Stimulated activated CD4-positive, alpha-beta T cell treated with anti-CD3 and anti-CD28 coated beads, Interleukin-2, amount 100 ng/mL, for 24 hours (primary cell): ENCODE measurements at places on chromosomes 3 and 15.

GRCh38 chr3:32821686-32822296 lies 4.0 kb downstream of the TRIM71 start:
- no peak for DNase-seq

- no peak for DNase-seq
Observed at GRCh38 chr15:34365091-34365825, 1.7 kb downstream of the LPCAT4 start.

- no peak for DNase-seq
Observed at GRCh38 chr3:58633157-58633865, 33.3 kb downstream of the FAM3D start.

- no peak for DNase-seq
Observed at GRCh38 chr3:104137116-104137515, 1229.6 kb upstream of the ALCAM start.

DNA sequence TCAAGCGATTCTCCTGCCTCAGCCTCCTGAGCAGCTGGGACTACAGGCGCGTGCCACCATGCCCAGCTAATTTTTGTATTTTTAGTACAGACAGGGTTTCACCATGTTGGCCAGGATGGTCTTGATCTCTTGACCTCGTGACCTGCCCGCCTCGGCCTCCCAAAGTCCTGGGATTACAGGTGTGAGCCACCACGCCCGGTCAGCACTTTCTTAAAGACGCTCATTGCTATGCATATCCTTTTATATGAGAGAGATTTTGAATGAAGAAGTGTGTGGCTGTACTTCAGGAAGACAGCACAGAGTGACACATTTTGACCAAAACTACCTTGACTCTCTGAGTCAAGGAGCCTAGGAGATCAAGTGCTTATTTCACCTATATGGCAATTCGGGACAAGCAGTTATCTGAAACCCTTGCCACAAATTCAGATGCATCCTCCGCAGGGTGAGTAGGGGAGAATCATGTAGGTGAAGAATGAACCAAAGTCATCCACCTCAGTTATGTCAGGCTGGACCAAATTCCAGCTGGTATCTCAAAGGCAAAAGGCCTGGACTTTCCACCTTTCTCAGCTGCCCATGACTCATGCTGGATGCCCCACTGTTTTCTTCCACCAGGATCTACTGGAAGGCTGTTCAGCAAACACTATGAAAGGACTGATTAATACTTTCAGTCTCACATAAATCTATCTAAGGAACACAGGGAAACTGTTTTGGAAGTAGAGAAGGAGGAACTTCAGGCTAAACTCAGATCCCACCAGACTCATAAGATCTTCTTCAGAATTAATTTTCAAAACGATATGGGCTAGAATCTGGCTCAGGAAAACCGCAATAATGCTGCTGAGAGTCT lies 31.9 kb downstream of the SUSD5 start:
- DNase-seq: no peak

DNA sequence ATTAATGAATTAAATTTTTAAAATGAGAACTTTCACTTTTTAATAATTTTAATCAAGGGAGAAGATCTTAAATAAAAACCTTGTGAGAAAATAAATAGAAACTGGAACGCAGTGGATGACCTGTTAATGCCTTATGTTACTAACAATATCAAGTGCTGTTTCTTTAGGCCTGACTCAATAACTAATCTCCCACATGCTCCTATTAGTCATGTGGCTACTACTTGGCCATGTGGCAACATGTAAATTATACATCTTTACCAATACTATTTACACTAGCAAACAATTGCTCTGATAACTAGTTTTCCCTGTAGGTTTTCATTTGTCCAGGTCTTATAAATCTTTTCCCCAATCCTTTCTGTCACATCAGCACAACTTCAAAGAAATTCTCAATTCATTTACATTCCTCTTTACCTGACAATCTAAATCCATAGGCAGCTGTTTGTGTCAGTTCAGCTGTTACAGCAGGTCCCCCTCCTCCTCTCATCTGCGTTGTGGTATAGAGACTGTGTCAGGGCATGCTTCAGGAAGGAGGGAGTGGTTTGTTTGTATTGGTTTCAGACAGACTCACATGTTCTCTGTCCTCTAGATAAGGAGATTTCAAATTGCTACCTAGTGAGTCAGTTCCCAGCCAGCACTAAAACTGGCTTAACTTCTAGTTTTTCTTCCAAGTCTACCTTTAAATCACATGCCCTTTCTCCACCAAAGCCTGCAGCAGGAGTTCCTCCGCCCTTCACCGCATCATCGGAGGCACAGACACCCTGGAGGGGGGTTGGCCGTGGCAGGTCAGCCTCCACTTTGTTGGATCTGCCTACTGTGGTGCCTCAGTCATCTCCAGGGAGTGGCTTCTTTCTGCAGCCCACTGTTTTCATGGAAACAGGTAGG lies 11.3 kb upstream of the C3orf52 start:
- no peak for DNase-seq

DNA sequence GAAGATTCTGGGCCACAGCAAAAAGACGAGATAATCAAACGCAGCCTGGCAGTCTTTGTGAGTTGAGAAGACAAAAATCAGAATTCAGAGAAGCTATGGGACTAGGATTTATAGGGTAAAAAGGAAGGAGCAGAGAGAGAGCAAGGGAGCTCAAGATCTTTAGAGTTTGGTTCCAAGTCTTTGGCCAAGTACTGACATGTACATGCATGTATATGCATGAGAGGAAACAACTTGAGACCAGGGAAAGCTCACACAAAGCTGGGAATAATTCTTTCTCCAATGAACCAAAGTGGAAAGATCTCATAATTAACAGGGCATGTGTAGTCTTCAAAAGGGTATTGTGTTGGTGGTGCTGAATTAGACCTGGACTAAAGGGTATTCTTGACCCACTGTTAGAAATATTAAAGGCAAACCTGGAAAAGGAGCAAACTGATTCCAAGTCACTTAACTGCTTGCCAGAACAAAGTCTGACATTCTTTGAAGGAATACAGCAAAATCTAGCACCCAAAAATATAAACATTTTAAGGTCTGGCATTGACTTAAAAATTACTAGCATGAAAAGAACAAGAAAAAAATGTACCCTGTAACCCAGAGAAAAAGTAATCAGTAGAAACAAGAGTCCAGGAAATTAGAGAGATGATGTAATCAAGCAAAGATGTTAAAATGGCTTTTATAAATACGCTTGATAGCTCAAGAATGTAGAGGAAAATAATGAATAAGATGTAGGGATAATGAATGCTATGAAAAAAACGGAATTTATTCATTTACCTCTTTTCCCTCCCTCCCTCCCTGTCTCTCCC lies 226.0 kb upstream of the CGNL1 start:
- no peak for DNase-seq

DNA sequence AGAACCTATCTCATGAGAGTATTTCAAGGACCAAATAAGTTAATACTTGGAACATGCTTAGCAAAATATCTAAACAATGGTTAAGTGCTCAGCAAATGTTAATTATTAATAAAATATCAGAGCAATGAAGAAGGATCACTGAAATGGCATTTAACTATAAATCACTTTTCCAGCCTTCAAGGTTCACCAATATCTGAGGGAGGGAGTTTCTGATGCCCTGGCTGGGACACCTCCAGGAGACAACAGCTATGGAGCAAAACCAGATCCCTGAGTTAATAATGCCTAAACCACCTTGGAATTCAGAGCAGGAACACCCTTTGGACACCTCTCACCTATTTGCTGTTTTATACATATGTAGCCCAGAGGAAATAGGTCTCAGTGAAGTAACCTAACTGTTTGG lies 6.4 kb upstream of the FAM174B start:
- DNase-seq: no peak

DNA sequence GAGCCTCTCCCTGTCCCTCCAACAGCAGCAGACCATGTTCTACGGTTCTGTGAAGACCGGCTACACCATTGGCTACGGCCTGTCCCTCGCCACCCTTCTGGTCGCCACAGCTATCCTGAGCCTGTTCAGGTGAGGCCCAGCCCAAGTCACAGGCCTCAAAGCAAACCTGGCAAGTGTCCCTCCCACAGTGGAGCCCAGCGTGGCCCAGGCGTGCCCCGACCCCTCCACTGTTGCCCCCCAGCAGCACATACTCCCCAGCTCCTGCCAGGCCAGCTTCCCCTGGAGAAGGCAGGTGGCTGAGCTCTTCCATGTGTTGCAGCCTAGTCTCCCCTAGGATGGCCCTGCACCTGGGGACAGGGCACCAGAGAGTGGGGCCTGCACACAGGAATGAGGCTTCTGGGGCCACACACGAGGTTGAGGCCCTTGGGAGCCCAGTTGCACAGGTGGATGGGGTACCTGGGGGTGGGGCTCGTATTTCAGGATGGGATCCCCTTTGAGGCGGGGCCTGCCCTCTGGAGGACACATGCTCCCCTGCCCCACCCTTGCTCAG lies 25.0 kb downstream of the VIPR1 start:
- DNase-seq: no peak

GRCh38 chr15:84749111-84749991 lies 959 bp downstream of the ZNF592 start:
- DNase-seq: peak; percentile 52

- no peak for DNase-seq
Observed at GRCh38 chr15:60095711-60096110, 91.6 kb downstream of the FOXB1 start.

- no peak for DNase-seq
Observed at GRCh38 chr3:183975981-183976662, 41.6 kb downstream of the ABCC5 start.

DNA sequence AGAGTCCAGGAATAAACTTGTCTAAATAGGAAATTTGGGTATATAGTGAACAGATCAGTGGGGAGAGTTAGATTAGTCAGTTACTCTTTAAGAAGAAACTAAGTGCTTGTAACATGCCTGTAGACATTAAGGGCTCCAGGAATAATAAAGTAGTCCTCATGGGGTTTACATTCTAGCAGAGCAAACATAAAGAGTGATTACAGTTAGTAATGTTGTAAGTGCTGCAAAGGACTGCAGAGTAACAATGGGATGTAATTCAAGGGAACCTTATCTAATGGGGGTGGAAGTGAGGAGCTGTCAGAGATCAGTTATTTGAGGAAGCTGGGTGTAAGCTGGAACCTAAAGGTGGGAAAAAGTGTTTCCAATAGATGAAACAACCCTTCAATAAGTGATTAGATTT lies 67.5 kb downstream of the ARIH1 start:
- no peak for DNase-seq

- DNase-seq: no peak
Observed at GRCh38 chr3:139346771-139347170, 3.0 kb downstream of the MRPS22 start.

- DNase-seq: no peak
Observed at GRCh38 chr3:62574266-62574898, 201.0 kb upstream of the FEZF2 start.

GRCh38 chr3:110528305-110529121 lies 543.1 kb upstream of the NECTIN3 start:
- DNase-seq: no peak

DNA sequence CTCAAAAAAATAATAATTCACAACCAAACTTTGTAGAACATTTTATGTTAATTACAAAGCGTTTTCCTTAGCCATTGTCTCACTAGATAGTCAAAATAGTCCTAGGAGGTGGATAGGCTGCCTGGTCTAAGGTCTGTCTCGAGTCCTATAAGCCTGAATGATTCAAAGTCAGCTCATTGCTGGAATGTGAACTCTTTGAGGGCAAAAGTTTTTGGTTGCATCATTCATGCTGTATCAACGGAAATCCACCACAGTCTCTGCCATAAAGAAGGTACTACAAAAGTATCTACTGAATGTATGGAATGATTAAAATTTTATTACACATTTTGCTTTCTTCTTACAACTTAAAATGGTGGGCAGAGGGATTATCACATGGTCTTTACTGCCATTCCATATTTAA lies 387.3 kb upstream of the RARB start:
- no peak for DNase-seq

DNA sequence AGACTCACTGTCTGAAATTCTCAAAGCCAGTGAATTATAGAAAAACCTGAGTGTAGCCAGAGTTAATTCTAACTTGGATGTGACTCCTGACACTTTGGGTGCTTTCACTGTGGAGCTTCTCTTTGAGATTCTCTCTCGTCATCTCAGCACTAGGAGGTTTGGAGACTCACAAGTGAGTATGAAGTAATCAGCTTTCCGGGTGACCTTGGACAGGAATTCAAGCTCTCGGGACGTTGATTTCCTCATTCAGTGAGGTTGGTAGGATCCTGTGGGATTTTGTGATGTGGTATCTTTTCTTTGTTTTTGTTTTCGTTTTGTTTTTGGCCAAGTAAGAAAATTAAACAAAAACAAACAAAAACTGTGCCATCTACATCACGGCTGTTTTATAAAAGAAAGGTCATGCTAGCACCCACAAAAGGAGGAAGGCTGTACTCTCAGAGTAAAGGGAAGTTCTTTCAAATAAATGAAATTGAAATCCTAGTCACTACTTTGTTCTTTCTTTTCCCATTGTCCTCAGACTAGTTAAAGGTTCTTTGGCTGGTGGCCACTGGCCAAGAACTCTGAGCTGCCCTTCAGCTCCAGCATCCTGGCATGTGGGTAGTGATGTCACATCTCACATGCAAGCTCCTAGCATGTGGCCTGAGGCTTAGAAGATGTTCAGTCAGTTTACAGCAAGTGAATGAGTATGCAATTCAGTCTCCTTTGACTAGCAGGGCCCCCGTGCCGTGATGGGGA lies 263.3 kb upstream of the TPM1 start:
- DNase-seq: no peak

GRCh38 chr15:57354436-57355123 lies 21.7 kb upstream of the CGNL1 start:
- no peak for DNase-seq

GRCh38 chr3:86438544-86438943 lies 552.4 kb downstream of the VGLL3 start:
- DNase-seq: no peak

DNA sequence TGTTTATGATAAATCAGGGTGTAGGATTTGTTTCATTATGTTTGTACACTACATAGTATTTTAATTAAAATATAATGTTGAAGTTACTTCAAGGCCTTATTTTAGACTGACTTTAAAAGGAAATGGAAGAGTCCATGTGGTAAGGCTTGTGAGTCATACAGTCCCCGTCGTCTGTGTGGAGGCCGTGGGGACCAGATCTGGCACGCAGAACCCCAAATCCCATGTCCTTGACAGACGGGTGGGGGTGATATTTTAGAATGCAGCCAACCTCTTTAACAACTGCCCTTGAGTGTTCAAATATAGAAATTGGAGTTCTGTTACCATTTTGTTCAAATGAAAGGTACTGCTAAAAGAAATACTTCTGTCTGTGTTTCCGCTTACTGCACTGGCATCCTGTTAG lies 35.8 kb downstream of the ABHD17C start:
- DNase-seq: no peak

DNA sequence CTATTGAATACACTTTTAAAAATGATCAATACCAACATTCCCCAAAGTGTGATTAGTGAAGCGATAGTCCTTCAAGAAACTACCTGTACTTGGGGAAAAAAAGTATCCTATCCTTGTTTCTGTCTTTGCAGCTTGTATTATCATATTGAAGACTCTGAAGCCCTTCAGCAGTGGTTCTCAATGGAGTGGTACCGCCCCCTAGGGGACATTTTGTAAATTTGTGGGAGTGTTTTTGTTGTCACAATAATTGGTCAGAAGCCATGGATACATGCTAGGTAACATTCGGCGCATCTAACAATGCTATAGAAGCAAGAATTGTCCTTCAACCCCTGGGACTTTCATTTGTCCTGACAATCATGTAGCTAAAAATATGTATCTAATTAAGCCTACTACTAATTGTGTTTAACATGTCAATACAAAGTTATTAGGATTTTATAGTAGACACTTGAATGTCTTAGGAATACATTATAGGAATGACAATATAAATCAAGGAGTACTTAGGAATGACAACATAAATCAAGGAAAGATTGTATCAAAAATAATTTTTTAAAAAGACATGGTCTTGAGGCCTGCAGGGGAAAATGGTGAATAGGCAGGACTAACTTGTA lies 53.7 kb downstream of the NMD3 start:
- peak; percentile 45 for DNase-seq

- no peak for DNase-seq
Observed at GRCh38 chr3:7194071-7194835, 333.3 kb downstream of the GRM7 start.
